ENCODE measurements at places on chromosomes 2 and 18.

GRCh38 chr2:11631462-11631861 is 38.5 kb downstream of the NTSR2 start:
- no peak for DNase-seq

GRCh38 chr2:47051562-47051961 is 103.5 kb downstream of the STPG4 start:
- no peak for DNase-seq

- DNase-seq: no peak
Observed at GRCh38 chr2:167048829-167049228, 160.5 kb downstream of the XIRP2 start.

DNA sequence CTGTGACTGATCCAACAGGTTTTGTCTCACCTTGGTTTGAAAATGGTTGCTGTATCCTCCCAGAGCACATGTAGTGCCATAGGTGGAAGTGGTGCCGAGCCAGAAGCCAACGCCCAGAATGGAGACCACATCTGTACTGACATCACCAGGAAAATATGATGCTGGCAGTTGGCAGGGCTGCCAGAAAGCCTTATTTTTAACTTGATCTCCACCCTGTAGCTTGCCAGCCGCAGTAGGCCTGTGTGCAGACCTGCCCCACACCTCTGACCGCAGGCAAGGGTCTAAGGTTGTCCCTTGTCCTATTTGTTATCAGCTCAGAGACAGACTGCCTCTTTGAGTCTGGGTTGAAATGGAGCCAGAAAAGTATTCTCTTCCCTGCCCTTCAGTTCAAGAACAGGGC is 123.5 kb upstream of the EML6 start:
- DNase-seq: no peak

- no peak for DNase-seq
Observed at GRCh38 chr18:30387401-30387800, 655.1 kb downstream of the DSC3 start.

All from CMK (cell line).